Caki2 (cell line): ENCODE measurements at places on chromosomes 2 and 18.

DNA sequence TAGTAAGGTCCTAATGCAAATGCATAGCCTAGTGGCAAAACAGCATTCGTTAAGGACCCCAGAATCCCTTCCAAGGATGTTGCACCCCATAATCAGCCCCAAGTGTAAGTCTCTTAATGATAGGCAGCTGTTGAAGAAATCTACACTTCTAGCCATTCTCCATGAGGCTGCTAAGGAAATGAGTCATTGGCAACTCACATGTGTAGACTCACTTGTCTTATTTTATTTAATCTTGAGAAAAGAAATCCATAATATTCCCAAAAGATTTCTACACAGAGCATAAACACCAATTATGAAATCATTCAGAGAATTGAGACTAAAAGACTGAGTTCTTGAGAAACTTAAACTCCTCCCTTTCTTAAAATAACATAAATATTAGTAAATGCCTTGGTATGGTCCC, 52.4 kb downstream of the AKAIN1 start:
- no peak for DNase-seq

- peak; percentile 80 for DNase-seq
These were observed 352.6 kb downstream of the TNS1 start for GRCh38 chr2:217650229-217650628.

DNA sequence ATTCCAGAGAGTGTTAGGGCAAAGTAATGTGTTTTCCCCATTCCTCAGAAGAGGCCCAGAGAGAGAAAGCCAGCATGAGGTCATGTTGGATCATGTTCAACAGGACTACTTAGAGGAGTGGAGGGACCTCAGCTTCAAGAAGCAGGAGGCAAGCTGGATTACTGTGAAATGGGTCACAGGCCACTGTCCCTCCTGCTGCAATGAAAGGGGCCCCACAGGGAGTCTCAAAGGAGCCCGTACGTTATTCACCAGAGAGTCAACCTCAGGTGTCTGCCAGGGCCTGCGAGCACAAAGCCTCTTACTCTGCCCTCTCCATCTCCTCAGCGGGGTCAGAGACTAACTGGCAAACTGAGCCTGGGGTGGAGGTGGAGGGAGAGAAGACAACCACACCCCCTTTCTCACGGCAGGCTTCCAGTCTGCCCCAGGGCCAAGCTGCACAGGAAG, 27.2 kb upstream of the ACYP2 start:
- DNase-seq, result no peak

DNA sequence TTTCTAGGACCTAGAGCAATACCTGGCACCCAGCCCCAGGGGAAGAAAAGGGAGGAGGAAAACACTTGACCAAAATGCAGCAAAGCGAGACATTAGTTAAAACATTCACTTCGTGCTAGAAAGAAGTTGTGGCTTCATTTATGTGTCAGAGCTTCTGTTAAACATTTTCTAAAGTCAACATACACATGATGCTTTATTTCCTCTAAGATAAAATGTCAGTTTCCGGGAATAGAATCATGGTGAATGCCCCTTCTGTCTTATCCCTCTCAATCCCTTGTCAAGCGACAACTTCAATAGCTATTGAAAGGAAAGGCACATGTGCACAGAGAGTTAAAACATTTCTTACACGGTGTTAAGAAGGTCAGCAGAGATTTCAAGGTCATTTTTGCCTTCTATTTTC, 404.6 kb upstream of the CWC22 start:
- DNase-seq, result peak; percentile 63

DNA sequence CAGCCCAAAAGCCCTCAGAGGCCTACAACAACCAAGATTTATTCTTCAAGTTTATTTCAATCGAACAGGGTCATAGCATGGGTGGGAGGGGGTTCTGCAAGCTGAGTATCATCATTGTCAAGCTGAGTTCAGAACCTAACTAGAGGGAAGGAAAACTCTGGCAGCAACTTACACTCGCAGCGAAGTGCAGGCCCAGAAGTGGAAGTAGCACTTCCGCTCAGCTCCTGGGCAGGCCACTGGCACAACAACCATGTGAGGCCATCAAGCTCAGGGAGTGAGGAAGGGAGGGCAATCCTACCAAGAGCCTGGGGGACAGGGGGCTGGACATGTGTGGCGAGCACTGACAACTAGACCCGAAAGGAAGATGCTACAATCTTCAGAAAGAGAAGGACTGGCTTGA, 4.8 kb downstream of the UXS1 start:
- DNase-seq, result no peak

DNA sequence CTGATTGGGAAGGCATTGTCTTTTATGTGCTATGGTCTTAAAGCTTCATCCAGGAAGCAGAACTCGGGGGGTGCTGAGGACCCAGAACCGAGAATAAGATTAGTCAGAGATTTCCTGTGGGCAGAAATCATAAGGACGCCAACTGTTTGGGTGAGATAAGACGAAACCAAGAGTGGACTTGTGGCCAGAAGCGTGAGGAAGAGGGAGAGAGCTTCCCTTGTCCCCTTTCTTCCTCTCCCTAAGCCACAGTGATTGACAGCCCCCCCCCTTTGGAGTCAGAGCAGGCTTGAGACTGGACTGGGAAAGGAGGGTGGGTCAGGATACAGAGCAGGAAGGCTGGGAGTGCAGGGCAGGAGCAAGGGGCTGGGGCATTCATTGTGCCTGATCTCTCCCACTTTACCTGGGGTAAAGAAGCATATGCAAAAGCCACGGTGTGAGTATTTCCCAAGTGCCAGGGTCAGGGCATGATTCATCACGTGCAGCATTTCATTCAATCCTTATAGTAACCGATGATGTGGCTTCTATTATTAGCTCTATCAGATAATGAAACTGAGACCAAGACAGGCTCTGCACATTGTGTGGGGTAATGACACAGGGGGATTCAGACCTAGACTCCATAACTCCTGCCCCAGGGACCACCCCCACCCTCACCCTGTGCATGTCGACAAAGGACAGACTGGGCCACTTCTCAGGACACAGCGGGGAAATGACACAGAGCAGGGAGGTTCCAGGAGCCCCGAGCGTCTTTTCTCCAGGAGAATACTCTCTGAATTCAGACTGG, 3.0 kb upstream of the IL1RN start:
- DNase-seq, result no peak

- DNase-seq, result peak; percentile 83
These were observed 7.2 kb upstream of the PROC start for GRCh38 chr2:127410871-127411652.

DNA sequence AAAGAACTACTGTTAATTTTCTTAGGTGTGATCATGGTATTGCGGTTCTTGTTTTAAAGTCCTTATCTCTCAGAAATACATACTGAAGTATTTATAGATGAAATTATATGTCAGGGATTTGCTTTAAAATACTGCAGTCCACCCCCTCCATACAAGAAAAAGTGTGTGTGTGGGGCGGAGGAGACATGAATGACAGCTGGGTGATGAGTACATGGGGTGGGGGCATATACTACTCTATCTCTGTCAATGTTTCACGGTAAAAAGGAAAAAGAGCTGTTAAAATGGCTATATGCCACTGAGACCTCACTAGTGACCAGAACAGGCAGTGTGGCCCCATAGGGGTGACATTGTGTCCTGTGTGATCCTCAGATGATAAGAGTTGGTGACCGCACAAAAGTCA, 54.1 kb downstream of the SPRED2 start:
- DNase-seq, result no peak

DNA sequence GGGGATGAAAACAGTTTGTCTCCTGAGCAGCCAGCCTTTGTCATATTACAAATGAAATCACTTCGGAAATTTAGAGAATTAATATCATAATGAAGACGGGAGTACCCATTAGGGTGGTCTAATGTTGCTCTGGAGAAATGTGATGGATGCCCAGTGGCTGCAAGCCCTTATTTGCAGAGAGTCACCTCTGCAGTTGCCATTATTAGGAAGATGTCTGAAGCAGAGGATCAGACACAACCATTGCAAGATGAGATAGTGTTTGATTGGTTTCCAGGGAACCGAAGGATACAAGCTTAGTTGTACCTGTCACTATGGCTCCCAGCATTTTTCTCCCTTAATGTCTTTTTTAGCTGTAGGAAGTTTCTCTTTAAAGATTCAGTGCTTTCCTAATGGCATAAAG, 272.4 kb downstream of the FIGN start:
- DNase-seq, result no peak

DNA sequence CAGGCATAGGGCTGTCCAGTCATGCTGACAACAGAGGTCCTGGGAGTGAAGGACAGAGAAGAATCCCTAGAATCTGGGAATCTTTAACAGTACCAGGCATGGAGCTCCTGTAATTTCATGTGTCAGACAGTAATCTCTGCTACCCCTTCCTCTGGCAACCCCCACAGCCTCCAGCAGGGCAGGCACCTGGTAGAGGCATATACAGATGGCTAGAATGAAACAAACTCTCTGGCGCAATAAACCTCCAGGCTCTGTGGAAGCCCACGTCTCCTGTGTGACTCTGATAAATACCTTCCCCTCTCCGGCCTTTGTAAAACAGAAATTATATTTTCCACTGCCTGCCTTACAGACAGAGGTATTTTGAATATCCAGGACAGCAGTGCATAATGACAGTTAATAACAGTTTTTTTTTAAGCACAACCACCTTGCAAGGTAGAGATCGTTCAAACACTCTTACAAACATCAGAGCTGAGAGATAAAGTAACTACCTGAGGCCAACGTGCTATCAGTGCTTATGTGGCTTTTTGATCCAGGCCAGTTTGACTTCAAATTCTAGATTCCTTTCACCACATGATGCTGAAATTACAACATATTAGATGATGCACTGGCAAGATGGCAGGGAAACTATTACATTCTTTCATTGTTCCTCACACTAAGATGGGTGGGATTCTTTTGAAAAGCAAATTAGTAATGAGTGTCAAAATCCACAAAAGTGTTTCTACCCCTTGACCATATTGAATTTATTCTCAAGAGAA, 47.7 kb upstream of the TMEM247 start:
- DNase-seq, result no peak
